CD8-positive, alpha-beta memory T cell (primary cell): ENCODE measurements at places on chromosomes 5 and 9.

GRCh38 chr5:32473072-32473471 is 28.5 kb upstream of the ZFR start:
- no peak for DNase-seq

- DNase-seq, result no peak
Observed at GRCh38 chr9:70427161-70427945, 12.9 kb upstream of the KLF9 start.

- DNase-seq, result no peak
Observed at GRCh38 chr9:97511655-97512427, 10.4 kb downstream of the TMOD1 start.

DNA sequence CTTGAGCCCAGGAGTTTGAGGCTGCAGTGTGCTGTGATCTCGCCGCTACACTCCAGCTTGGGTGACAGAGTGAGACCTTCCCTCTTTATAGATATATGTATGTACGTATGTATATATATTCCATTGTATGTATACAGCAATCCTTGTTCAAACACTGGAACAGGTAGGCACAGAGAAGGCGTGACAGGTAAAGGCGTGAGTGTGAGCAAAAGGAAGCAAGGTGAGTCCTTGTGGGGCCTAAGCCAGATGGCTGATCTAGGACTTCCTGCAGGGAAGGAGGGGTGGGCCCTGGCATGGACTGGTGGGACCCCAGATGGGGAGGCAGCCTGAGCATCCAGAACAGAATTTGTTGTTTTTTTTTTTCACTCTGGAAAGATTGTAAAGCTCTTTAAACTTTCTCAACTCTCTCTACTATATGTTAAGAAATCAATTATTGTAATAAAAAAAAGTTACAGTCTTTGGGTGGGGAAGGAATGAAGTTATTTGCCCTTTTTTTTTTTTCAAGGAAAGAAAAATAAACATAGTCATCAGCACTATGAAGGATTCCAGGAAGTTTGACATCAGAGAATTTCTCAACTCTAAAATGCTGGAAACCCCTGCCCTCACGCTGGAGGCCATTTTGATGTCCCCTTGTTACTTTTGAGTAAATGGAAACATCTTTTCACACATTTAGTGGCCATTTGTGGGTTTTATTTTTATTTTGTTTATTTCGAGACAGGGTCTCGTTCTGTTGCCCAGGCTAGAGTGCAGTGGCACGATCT is 38.9 kb upstream of the STXBP1 start:
- DNase-seq, result no peak

GRCh38 chr5:167726642-167727041 is 564.8 kb upstream of the WWC1 start:
- no peak for DNase-seq

GRCh38 chr5:158155067-158155466 is 296.1 kb upstream of the CLINT1 start:
- DNase-seq, result no peak

GRCh38 chr9:111992523-111992922 is 95.9 kb downstream of the UGCG start:
- DNase-seq, result no peak

DNA sequence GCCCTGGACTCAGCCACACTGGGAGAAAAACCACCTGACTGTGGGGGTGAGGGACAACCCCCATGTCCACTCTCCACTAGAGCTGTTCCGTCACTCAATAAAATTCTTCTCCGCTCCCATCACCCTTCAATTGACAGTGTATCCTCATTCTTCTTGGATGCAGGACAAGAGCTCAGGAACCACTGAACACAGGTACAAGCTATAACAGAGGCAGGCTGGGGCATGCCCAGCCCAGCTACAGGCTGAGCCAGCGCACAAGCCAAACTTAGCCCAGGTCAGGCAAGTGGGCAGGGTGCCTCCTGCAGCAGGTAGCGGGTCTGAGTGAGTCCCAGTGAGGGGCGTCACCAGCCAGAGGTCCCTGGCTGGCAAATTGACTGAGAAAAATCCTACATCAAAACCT is 183.4 kb downstream of the HINT1 start:
- no peak for DNase-seq

GRCh38 chr5:123717139-123717538 is 205.2 kb downstream of the CSNK1G3 start:
- no peak for DNase-seq

DNA sequence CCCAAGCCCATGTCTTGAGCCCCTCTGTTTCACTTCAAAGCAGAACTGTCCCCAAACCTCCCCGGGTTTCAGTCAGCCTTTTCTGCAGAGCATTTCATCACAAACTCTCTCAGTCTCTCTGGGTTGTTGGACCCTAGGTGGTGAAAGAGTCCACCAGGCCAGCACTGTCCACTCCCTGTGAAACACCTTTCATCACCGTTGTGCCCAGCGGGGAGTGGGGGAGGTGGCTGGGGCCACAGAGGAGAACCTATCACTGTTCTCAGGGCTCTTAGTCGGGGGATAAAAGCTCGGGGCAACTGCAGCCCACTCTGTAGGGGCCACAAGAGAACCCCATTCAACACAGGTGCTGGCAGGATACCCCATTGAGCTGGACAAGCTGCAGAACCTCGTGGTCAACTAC is 5.4 kb upstream of the RABL6 start:
- no peak for DNase-seq

GRCh38 chr9:93435386-93435785 is 16.1 kb upstream of the FAM120A start:
- no peak for DNase-seq

GRCh38 chr5:153425914-153426313 is 64.6 kb upstream of the GRIA1 start:
- no peak for DNase-seq

DNA sequence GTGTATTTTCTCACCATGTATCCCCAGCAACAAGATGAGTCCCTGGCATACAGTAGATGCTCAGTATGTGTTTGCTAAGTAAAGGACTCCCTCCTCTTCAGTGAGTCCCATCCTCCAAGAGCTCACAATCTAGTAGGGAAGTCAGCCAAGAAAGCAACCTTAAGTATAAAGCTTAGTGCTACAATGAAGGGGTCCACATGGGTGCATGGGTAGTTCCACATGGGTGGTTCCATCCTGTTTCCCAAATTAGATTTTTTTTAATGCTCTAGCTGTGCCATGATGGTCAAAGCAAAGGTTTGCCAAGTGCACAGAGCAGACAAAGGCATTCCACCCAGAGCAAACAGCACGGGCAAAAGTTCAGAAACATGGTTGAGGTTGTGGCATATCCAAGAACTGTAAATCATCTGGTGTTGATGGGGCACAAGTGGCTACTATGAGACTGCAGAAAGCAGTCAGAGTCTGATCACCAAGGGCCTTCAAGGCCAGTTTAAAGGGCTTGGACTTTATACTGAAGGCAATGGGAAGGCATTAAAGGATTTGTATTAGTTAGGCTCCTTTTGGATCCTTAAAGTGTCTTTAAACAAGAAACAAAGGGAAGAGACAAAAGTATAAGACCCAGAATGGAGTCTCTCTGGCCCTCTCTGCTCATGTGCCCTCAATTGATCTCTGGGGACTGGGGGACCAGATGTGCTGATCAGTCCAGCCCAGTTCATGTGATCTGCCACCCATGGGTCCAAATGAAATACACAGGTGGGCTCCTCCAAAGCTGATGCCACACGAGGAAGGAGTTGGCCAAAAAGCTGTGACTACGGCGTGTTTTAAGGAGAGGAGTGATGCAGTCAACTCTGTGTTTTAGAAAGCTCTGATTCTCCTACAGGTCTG is 9.0 kb upstream of the CPLX2 start:
- DNase-seq, result no peak

GRCh38 chr9:90393365-90394152 is 249.1 kb downstream of the DIRAS2 start:
- DNase-seq, result no peak
